Nucleus accumbens (tissue), 56 donors: ENCODE measurements at places on chromosomes 6 and 20.

DNA sequence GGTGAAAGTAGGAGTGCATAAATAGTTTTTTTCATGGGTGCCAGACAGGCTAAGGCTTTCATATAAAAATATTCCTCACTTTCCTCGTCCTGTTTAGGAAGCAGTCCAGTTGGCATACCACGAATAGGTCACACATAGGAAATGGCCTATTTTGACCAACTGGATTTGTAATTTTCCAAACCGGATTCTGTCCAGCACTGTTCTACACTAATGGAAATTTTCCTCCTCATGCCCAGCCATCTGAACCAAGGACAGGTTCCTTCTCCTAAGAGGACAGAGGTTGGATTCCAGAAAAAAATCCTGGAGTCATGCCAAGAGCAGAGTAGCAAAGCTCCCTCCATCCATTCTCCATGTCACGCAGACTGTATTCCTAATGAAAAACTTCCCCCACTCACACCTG is 43.1 kb downstream of the PANK2 start:
- DNase-seq, result no peak

- DNase-seq, result no peak
These were observed 140.3 kb downstream of the BCAS1 start for GRCh38 chr20:53929974-53930650.

GRCh38 chr6:39411465-39411864 is 89.0 kb upstream of the KCNK16 start:
- no peak for DNase-seq

GRCh38 chr20:60262967-60263603 is 304.9 kb downstream of the CDH26 start:
- DNase-seq, result no peak

DNA sequence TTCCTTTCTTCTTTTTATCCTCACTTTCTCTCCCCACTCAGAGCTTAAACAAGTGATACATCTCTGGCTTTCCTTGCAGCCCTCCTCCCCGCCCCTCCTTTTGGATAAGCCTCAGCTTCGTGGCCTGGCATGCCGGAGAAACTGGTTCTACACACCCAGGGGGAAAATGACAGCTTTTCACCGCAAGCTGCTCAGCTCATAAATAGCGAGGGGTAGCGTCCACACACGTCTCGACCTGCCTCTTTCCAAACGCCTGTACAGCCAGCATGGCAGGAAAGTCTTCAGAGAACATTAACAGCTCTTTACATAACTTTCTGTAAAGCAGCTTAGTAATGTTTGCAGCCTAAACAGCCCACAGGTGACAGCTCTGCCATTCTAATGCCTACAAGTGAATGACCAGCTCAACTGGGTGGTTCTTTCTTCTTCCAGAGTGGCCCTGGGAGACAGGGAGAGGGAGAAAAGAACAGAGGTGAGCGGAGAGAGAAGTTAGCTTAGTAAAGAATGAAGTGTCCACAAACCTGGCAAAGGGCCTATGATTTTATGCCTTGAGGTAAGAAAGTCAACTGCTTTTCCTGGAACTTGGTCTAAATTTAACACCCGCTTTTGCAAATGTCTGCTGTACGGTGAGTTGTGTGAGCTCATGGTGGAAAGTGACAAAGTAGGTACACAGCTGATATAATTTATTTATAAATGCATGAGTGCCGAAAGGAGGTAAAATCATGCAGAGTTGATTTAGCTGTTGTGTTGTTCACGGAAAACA is 251.5 kb downstream of the TFAP2A start:
- no peak for DNase-seq

DNA sequence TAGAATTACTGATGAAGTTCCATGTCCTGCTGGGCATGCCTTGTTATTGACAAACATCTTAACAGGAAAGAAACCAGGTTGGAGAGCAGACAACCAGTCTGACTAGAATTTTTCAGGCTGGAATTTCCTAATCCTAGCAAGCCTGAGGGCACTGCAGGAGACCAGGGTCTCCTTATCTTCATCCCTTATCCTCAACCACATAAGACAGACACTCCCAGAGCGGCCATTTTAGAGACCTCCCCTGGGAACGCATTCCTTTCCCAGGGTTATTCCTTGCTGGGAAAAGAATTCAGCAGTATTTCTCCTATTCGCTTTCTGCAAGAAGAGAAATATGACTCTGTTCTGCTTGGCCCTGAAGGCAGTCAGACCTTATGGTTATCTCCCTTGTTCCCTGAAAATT is 803.7 kb downstream of the GRIK2 start:
- no peak for DNase-seq

- no peak for DNase-seq
These were observed 480.0 kb upstream of the JARID2 start for GRCh38 chr6:14765721-14766390.

- no peak for DNase-seq
These were observed 114.9 kb upstream of the ATXN1 start for GRCh38 chr6:16876201-16876600.

DNA sequence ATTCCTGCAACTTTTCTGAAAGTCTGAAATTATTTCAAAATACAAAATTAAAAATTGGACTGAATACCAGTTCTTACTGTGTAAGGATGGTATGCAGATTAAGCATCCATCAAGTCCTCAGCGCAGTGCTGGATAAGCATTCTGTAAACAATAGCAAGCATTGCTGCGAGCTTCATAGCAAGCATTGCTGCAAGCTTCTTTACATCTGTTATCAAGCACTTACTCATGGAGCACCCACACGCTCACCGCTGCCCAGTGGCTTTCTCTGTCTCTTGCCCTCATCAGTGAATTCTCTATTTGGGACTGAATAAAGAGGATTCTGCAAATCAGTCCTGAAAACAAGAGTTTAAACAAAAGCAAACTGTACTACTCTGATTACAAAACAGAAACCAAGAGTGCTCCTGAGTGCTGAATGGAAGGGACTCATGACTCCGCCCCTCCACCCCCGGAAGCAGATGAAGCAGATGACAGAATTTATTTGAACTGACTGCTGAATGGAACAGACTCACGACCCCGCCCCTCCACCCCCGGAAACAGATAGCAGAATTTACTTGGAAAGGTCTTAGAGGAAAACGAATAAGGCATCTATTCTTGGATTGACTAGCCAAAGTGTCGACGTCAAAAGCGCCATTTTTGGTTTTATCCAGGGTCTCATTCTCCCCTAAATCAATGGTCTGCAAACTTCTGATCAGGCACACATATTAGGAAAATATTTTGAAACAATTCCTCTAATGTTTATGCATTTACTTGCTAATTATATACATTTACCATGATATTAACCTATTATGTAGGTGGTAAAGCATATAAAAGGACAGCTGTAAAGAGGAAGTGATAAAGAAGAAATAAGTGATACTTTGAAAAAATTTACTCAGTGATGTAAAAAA is 22.1 kb upstream of the EYA2 start:
- no peak for DNase-seq

DNA sequence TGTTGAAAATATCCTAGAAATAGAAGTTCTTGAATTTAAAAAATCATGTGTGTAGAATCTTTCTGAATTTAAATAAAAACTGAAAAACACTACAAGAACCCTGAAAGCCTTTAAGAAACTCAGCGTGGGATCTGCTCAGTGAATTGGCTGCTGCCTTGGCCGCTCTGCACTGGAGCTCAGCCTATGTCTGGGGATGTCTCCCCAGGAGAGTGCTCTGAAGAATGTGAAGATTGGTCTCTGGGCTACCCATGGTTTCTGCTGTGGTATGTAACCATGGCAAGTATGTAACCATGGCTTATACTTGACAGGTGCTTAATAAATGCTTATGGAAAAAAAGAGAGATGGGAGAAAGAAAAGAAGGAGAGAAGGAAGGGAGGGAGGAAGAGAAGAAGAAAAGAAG is 3.1 kb upstream of the RRAGD start:
- no peak for DNase-seq

- no peak for DNase-seq
These were observed 112.7 kb downstream of the FHL5 start for GRCh38 chr6:96675597-96675996.

GRCh38 chr20:11195899-11196558 is 522.2 kb upstream of the JAG1 start:
- no peak for DNase-seq

- DNase-seq, result no peak
These were observed 133.9 kb upstream of the SOX4 start for GRCh38 chr6:21459641-21460040.

DNA sequence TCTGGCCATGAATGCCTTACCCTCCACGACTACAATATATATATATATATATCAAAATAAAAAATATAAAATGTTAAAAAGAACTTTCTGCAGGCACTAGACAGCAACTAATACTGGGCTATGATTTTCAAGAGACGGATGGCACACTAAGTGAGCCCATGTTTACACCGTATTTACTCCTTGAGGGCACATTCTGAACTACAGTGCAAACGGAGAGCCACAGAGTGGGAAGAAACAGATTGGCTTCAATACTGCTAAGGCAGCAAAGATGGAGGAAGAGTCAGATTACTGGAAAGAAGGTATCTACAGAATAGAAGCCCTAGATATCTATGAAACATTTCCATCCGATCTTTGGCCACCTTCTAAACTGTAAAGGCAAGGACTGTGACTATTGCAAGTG is 330.3 kb downstream of the HTR1B start:
- DNase-seq, result no peak

- no peak for DNase-seq
These were observed 36.6 kb downstream of the TBC1D32 start for GRCh38 chr6:121297694-121298093.

- no peak for DNase-seq
These were observed 70.6 kb upstream of the CCN2 start for GRCh38 chr6:132021552-132022375.

DNA sequence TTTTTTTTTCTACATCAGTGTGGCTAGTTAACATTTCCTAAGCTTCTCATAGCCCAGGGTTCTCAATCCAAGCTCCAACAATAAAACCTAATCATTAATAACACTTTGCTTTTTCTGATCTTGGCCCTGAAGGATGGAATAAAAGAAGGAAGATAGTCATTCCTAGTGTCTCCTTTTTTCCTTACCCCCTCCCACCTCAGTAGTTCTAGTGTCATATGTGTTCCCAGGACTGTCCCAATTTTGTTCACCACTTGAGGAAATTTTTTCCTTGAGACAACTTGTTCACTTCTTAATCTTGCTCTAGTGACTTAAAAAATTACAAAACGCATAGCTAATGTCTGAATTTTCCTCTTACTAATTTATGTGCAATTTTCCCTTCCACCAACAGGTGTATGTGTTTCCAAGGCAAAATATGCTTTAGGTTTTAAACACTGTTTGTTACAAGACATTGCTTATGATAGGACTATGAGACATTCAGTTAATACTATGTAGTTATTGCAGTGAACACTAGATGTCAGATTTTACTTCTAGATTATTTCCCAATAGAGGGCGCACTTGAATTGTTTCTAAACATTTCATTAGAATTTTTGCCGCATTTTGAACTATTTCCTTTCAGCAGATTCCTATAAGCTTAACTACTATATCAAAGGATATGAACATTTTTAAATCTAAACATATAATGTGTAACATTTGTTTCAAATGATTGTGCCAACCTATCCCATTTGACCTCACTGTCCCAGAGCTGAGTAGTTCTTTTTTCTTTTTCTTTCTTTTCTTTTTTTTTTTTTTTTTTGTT is 18.5 kb upstream of the C6orf141 start:
- DNase-seq, result no peak

DNA sequence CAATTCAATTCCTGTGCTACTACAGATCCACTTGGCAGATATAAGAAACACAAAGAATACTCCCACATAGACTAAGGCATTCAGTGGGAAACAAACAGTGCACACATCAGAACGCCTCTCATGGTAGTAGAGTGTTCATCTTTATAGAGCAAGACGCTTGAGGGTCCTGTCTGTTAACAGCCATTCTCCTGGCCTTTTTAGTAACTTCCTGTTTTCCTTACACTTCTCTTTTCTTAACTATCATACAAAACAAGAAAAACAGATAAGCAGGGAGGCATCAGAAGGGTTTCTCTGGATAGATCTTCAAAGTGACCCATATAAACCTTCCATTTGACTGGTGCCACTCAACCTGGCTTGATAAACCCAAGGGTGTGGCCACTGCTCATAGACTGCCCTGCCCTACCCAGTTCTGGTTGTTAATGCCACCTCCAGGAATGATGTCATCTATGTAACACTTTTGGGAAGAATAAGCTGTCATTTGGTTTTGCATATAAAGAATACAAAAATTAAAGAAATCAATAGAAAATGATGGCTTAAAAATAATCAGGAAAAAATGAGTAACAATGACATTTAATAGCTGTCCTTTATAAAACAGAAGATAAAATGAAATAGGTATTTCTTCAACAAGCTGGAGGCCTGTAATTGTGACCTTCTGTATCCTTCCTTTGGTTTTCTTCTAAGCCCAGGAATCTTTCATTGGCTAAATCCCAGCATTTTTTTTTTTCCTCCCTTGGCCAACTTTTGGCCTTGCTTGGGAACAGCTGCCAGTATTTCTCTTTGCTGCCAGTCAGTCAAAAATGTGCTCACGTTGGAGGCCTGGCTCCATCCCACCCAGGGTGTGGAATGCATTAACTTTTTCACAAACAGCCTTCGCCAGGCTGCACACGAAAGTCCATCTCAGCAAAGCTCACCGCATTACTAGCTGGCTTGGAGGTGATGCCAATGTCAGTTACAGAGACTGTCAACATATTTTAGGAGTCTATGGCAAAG is 103.5 kb downstream of the GJA10 start:
- DNase-seq, result no peak

- DNase-seq, result no peak
These were observed 1.8 kb downstream of the NFKBIE start for GRCh38 chr6:44263354-44264100.

DNA sequence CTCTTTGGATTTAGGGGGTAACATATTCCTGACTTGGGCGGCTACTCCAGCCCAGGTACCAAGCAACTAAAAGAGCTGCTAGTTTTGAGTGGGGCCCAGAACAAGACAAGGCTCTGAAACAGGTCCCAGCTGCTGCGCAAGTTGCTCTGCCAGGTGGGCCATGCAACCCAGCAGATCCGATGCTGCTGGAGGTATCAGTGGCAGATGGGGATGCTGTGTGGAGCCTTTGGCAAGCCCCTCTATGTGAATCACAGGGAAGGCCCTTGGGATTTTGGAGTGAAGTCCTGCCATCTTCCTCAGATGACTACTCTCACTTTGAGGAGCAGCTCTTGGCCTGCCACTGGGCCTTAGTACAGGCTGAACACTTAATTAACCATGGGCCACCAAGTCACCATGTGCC is 43.7 kb upstream of the VSX1 start:
- no peak for DNase-seq

- no peak for DNase-seq
These were observed 140.5 kb upstream of the OPRM1 start for GRCh38 chr6:153898360-153899059.

DNA sequence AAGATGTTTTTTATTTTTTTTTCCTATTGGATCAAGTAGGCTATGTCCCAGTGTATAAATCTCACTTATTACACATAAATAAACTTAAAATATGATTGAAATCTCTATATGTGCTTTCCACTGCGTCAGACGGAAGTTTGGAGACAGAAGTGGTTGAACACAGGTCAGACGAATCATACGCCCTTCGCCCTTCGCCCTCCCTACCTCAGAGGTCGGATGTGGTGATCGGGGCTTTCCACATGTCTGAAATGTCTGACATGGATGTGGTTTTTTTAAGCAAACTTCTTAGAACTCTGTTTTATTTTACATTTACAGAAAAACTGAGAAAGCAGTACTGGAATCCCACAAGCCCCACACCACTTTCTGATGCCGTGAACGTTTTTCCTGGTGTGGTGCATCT is 344.4 kb downstream of the THBS2 start:
- DNase-seq, result no peak
